ENCODE measurements at places on chromosomes 6 and 20.

DNA sequence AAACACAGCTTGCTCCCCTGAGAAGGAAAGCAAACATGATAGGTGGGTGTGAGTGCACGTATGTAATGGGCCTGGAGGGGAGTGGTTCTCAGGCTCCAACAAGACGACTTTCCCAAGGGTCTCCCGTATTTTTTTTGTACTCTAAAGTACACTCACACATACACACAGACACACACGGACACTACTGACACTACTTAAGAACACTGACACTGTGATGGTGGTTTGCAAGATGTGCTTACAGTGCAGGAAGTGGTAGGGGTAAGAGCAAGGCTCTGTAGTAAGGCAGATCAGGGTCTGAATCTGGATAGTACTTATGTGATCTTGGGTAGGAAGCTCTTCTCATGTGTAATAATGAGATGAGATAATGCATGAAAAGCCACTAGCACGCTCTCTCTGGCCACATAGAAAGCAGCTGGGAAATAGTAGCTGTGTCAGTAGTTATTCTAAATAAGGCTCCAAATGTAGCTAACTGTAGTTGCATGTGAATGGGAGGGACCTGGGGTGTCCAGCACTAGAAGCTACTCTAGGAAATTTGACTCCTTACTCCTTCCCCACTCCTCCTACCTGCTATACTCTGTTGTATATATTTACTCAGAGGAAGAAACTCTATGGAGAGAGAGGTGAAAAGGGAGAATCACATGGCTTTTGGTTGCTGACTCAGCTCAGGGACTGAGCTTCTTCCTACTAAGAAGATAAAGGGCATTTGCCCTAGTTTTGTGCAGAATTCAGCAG lies 8.4 kb upstream of the ZBTB24 start:
- H3K27ac ChIP-seq = peak overlapping the region; percentile 14
- DNase-seq = peak; percentile 61
- H3K4me1 ChIP-seq = peaks cover 17% of the 10 kb centered on the region
- no peaks in the 10 kb centered on the region for H3K27me3 ChIP-seq

- peaks cover 92% of the 10 kb centered on the region for H3K27me3 ChIP-seq
- H3K36me3 ChIP-seq = no peaks in the 10 kb centered on the region
- H3K4me1 ChIP-seq = no peaks in the 10 kb centered on the region
- no peak for DNase-seq
Measured at GRCh38 chr20:36336954-36337704, 31.0 kb downstream of the DLGAP4 start.

- H3K27me3 ChIP-seq = no peaks in the 10 kb centered on the region
- H3K27ac ChIP-seq = no peak overlapping the region
- no peak overlapping the region for H3K4me3 ChIP-seq
- H3K4me1 ChIP-seq = no peaks in the 10 kb centered on the region
- DNase-seq = no peak
Measured at GRCh38 chr6:147281895-147282565, 77.8 kb downstream of the STXBP5 start.

GRCh38 chr6:138593909-138594757 lies 94.8 kb upstream of the NHSL1 start:
- no peak overlapping the region for H3K4me3 ChIP-seq
- no peak overlapping the region for H3K27ac ChIP-seq
- no peaks in the 10 kb centered on the region for H3K27me3 ChIP-seq
- H3K4me1 ChIP-seq = no peaks in the 10 kb centered on the region
- H3K36me3 ChIP-seq = no peaks in the 10 kb centered on the region
- no peak for DNase-seq

DNA sequence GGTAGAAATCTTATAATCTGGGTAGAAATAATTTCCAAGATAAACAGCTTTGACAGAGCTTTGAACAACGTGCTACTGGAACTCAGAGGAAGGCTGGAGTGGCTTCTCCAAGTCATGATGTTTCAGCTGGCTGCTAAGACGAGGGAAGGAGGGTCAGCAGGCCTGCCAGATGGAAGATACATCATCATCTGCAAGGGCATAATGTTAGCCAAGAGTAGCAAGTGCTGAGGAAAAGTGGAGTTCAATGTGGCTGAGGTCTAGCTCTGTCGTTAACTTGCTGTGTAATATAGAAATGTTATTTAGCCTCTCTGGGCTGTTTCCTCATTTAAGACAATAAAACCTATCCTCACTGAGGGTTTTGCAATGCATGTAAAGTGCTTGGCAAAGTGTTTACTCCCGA lies 35.1 kb downstream of the RGS17 start:
- no peak overlapping the region for H3K4me3 ChIP-seq
- H3K27ac ChIP-seq = no peak overlapping the region
- no peak for DNase-seq
- H3K27me3 ChIP-seq = no peaks in the 10 kb centered on the region

DNA sequence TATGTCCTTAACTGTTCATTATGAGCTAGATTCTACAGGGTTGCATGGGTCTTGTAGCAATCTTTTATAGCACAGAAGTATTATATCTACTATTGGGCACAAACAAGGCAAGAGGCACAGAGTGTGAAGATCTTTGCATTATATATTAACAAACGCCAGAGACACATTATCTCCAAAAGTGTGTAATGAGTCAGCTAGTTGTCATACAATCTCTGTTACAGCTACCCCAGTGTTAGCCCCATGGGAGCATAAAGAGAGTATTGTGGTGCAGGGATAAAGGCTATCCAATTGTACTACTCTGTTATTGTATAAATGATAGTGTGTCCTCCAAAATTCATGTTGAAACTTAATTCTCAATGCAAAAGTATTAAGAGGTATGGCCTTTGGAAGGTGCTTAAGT lies 148.4 kb upstream of the RIMS1 start:
- DNase-seq = no peak
- H3K4me1 ChIP-seq = no peaks in the 10 kb centered on the region
- no peak overlapping the region for H3K27ac ChIP-seq
- no peak overlapping the region for H3K4me3 ChIP-seq
- H3K36me3 ChIP-seq = no peaks in the 10 kb centered on the region
- no peaks in the 10 kb centered on the region for H3K27me3 ChIP-seq

- H3K36me3 ChIP-seq = no peaks in the 10 kb centered on the region
- H3K27ac ChIP-seq = no peak overlapping the region
- no peak for DNase-seq
- H3K4me3 ChIP-seq = no peak overlapping the region
- H3K4me1 ChIP-seq = no peaks in the 10 kb centered on the region
Measured at GRCh38 chr20:57212534-57213276, 53.7 kb downstream of the BMP7 start.
